ENCODE measurements at places on chromosomes 16 and 17. TPM values are rescaled to one million over a fixed set of nuclear protein-coding genes. Genes with fewer than 3 reads are reported as not detected.

DNA sequence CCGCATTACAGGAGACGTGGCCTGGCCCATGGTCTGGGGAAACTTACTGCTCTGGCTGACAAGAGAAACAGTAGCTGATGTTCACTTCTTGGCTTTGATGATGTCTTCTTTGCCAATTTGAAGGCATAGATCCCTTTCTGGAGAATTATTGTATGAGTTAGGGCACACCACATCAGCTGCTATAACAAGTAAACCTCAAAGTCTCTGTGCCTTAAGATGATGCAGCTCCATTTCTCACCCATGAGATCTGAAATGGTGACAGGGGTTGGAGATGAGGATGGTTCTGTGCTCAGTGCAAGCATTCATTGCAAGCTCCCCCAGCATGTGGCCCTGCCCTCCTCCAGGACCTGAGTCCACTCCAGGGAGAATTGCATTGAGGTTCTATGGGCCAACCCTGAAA lies 157.4 kb downstream of the IRX5 start:
- DNase-seq, result no peak

GRCh38 chr17:28404812-28405570 lies 1.0 kb downstream of the SLC46A1 start:
- no peak for DNase-seq

KRT27 gene
- not detected for total RNA-seq

CD300C gene
- total RNA-seq, result not detected

DNA sequence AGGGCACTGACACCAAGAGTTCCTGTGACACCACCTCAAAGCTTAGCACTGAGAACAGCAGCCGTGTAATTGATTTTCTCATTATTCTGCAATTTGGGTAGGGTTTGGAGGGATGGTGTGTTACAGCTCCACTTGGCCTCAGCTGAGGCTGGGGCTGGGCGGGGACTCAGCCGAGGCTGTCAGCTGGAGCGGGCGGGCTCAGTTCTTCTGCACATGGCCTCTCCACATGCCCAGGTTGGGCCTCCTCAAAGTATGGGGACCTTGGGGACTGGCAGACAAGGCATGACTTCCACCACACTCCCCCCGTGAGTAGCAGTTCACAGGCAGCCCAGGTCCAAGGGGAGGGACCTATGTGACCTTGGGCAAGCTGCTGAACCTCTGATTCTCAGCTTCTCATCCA lies 171.5 kb downstream of the IRF8 start:
- no peak for DNase-seq

DNA sequence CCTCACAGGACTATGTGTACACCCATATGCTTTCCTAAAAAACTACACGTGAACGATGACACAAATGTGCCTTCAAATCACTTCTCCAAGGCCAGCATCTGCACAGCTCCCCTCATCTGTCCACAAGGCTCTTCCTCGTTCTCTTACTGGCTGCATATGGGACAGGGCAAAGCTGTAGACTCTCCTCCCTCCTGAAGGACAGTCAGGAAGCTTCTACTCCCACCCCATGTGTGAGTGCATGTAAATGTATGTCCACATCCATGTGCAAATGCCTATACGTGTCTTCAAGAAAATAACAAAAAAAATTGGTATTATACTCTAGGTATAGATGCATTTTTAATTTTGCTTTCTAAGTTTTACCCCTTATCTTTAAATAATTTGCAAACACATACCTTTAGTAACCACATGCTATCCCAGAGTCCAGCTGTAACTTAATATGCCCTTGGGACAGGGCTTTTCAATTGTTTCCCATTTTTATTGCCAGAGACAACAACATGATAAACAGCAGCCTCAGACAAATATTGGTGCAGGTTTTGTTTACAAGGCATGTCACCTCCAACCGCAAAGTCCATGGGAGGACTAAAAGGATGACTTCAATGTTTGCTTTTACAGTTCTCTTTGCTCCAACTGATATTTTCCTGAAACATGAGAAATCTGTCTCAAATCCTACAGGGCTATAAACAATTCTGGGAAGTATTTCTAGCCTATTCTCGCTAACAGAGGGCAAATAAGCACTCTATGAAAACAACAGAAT lies 31.6 kb upstream of the FAAP100 start:
- DNase-seq, result no peak

TEX19 gene
- total RNA-seq, result 3.4 TPM

RAMP2 gene
- 24.3 TPM for total RNA-seq

- no peak for DNase-seq
Measured at GRCh38 chr16:79528338-79528737, 72.2 kb downstream of the MAF start.

PRKCB gene
- total RNA-seq, result not detected

DNA sequence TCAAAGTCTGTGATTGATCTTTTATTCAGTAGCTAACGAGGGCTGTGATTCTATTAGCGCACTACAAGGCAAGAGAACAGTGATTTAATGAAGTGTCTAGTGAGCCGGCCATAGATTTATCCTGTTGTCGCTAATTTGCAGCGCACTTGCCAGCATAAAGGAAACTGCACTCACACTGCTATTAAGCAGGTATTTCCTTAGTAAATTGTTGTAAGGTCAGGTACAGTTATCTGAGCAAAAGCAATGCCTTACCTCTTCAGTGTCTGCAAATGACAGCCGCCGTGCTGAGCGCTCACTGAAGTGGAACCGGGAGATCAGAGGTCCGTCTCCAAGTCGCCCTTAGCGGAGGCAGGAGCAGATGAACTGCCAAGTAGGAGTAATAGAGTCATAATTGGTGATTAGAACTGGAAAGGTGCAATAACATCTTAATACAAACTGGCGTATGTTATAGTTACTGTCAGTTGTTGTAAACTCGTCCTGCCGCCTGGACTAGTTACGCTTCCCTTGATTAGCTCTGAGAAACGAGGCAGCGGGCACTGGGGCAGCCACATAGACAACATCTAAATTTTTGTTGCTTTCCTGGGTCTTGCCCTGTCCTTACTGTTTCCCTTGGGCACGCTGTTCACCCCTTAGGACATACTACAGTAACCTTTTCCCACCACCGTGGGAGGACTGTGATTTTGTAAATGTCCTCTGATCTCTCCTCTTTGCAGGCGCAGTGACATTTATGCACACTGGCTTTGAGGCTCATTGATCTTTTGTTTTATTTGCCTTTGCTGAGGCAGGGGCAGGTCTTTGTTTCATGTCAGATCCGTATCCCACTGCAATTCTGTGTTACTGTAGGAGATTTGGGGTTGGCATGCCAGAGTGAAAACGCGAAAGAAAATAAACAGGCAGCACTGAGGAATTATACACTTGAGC lies 363.1 kb downstream of the WWOX start:
- no peak for DNase-seq

DNA sequence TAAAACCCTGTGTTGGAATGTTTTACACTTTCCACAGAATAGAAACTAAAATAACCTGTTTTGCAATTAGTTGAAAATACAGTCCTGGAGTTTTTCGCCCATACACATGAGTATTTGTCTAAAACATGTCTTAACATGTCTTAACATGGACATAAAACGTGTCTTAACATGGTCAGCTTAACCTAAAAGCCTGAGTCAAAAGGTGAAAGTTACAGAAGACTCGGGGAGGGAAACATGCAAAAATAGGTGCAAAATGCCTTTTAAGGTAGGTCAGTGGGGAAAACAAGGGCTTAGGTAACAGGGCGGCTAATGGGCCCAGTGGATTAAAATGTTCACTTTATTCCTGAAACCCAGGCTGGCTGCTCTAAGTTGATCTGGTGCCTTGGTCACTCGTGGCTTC lies 56.1 kb upstream of the RBL2 start:
- DNase-seq, result no peak

Data from Caco-2 (cell line).